Smooth muscle cell of the brain vasculature (primary cell): ENCODE measurements at places on chromosomes 16 and 17.

DNA sequence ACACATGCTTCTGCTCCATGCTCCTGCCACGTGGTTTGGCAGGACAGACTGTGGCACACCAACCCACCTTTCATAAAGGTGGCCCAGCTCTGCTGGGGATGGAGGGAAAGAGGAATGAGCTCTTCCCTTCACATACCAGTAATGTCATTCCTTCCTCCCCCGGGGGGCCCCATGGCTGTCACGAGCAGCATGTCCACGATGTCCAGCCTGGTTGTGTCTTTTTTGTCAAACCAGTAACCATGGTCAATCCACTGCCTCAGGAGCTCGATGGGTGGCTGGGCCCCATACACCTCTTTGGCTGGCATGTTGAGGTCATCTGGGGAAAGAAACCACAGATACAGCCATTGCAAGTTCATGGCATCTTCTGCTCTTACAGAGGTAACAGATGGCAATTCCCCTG is 96.6 kb downstream of the LYRM1 start:
- no peak for DNase-seq

DNA sequence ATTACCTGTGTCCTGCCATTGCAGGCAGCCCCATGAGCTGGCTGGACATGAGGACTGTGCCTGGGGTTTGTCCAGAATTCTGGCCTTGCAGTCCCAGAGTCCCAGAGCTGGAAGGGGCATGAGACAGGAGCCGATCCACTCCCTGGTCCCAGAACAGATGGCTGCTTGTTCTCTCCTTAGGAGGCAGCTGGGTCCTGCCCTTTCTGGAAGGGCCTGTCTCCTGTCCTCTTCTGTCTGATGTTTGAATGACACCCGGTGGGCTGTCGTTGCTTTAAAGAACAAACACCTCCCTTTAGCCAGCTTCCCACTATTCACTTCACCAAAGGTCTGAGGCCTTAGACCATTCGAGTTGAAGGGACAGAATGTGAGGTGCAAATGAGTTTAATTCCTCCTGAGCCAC is 63.8 kb downstream of the RAP1GAP2 start:
- no peak for DNase-seq

- DNase-seq = no peak
Measured at GRCh38 chr17:45667591-45668171, 116.4 kb upstream of the CRHR1 start.

DNA sequence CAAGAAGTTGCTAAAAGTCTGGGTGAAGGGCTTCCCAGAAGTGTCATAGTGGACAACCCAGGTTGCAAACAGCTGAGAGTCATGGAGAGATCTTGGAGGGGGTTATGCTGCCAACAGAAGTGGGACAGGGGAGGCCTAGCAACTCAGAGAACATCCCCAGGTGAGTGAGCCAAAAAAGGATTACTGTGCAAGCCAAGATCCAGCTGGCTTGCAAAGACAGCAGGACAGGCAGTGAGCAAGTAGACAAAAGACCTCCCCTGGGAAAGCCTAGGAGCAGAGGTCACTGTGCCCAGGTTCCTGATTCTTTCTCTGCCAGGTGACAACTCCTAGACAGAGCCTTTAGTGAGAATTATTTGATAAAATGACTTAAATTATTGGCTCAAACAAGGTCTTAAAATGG is 9.5 kb upstream of the LONP2 start:
- no peak for DNase-seq

GRCh38 chr16:86581458-86581857 is 3.1 kb downstream of the FOXL1 start:
- no peak for DNase-seq

GRCh38 chr16:3734758-3735221 is 17.5 kb upstream of the TRAP1 start:
- DNase-seq = no peak

DNA sequence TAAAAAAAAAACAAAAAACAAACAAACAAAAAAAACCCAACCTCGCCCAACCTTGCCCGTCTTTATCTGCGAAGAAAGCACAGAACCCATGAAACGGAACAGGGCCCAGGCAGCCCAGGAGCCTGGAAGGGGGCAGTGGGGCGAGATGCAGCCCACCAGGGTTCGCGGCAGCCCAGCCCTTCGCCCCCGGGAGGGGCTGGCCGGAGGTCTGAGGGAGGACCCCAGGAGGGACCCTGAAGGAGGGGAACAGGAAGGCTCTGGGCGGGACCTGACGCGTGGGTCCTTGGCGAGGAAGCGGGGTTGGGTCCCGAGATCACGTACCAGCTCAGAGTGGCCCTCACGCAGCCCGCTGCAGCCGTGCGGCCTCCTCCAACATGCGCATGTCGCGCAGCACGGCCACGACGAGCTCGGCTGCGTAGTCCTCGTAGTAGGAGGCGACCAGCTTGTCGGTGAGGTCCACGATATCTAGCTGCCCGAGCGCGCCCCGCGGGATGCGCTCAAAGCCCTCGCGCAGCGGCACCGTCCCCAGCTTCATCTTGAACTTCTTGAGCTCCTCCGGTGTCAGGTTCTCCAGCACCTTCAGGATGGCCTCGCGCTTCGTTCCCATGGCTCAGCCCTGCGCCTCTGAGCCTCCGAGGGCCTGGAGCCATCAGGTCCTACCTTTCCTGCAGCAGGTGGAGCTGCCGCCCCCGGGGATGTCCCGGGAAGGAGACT is at the start of gene PYDC1:
Gene PYDC1, minus strand, starts transcription at position 714 of the 714 bp plus-strand sequence. Its CDS starts 107 bp downstream, at position 607.
- DNase-seq = no peak

GRCh38 chr17:39335704-39336223 is 65.7 kb downstream of the FBXL20 start:
- DNase-seq = no peak

DNA sequence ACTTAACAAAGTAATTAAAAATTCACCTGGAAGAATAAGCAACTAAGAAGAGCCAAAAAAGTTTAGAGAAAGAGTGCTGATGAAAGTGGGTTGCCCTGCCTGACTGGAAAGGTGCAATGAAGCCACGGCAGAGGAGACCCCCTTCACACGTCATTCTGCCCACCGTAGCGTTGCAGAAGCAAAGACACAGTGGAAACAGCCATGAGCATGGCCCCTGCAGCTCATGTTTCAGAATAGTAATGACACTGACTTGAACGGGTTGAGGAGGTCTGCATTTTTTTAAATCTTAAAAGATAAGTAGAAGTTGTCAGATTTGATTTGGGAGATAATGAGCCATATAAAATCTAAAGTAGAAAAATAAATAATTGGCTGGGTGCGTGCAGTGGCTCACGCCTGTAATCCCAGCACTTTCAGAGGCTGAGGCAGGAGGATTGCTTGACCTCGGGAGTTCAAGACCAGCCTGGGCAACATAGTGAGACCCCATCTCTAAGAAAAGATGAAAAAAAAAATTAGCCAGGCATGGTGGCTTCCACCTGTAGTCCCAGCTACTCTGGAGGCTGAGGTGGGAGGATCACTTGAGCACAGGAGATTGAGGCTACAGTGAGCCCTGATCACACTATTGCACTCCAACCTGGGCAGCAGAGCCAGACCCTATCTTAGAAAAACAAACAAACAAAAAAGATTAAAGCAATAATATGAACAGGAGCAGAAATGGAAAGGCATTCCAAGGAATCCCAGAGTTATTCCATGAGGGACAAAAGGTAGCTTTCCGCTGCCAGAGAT is 184.6 kb downstream of the LGALS9B start:
- no peak for DNase-seq

- DNase-seq = no peak
Measured at GRCh38 chr16:20383106-20384029, 21.2 kb downstream of the PDILT start.
